Stimulated activated naive CD8-positive, alpha-beta T cell treated with anti-CD3 and anti-CD28 coated beads, Interleukin-15, amount 100 ng/mL, for 72 hours (primary cell): ENCODE measurements at places on chromosomes 13 and 19.
A peak's percentile ranks its signal among the peaks of the same experiment; 100 is the strongest.

DNA sequence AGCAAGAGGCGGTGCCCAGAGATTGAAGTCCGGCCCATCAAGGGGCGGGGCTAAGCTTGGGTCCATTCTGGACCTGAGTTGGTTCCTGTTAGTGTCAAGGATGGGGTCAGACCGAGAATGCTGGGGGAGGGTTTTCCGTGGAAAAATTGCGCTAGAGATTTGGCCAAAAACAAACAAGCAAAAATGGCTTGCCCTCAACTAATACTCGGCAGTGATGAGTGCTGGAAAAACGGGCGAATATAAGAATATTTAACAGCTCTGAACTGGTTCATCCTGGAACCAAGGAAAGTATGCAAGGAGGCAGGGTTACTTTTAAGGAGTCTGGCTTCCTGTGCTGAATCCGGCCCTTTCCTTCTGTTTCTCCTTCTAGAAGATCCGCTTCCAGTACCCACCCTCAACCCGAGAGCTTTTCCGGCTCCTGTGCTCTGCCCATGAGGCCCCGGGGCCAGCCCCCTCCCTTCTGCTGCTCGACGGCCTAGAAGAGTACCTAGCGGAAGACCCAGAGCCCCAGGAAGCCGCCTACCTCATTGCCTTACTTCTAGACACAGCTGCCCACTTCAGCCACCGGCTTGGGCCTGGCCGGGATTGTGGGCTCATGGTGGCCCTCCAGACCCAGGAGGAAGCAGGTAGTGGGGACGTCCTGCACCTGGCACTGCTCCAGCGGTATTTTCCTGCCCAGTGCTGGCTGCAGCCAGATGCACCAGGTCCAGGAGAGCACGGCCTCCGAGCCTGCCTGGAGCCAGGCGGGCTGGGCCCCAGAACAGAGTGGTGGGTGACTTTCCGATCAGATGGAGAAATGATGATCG is 880 bp downstream of the SWSAP1 start:
- DNase-seq = peak; percentile 70

DNA sequence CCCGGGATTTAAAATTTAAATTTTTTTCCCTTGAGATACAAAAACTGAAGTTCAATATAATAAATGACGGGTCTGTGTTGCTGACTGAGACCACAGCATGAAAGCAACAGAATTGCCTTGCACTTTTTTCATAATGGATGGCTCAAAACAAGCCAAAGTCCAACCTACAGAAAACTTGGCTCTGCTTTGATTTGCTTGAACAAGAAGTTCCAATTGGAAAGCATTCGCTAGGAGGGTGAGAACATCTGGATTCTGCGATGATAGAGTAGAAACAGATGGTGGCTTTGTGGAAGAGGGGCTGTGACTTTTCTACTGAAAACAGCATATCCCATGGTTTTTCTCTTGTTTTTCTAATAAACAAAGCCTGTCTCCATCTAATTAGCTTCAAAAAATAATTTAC is 46.4 kb downstream of the THSD1 start:
- no peak for DNase-seq

GRCh38 chr13:46345866-46346265 is 41.2 kb downstream of the RUBCNL start:
- DNase-seq = no peak

DNA sequence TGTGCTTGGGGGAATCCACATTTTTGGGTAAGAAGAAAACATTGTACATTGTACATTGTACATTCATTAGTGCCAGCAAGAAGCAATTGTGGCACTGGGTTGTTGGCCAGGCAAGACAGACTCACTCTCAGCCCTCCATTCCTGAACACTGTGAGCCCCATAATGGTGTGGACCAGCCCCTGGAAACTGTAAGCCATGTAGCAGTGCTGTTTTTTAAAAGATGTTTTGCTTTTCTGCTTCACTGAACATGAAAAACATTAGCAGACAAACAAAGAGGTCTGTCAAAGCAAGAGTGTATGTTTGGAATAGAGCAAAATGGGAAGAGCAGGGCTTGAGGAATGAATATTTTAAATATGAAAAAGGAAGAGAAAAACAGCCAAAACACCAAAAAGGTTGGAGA is 39.1 kb upstream of the IL17D start:
- no peak for DNase-seq

GRCh38 chr13:46908501-46908900 is 11.6 kb upstream of the HTR2A start:
- DNase-seq = no peak

DNA sequence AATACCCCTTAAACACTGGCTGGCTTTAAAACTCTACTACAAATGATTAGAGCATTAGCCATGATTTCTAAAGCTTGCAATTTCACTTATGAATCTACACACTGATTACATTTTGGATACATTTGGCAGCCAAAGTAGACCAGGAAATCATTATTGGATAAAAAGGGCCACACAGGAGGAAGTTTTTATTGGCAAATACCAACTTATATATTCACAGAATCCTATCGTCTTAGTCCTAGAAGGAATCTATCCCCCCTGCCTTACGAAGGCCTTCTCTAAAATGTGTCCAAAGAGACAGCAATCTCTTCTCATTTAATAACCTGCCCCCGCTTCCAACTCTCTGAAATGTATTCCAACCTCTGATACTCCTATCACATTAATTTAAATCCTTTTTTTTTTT is 52.5 kb downstream of the KLF5 start:
- no peak for DNase-seq

GRCh38 chr13:24984134-24984533 is 111.8 kb upstream of the PABPC3 start:
- DNase-seq = no peak

DNA sequence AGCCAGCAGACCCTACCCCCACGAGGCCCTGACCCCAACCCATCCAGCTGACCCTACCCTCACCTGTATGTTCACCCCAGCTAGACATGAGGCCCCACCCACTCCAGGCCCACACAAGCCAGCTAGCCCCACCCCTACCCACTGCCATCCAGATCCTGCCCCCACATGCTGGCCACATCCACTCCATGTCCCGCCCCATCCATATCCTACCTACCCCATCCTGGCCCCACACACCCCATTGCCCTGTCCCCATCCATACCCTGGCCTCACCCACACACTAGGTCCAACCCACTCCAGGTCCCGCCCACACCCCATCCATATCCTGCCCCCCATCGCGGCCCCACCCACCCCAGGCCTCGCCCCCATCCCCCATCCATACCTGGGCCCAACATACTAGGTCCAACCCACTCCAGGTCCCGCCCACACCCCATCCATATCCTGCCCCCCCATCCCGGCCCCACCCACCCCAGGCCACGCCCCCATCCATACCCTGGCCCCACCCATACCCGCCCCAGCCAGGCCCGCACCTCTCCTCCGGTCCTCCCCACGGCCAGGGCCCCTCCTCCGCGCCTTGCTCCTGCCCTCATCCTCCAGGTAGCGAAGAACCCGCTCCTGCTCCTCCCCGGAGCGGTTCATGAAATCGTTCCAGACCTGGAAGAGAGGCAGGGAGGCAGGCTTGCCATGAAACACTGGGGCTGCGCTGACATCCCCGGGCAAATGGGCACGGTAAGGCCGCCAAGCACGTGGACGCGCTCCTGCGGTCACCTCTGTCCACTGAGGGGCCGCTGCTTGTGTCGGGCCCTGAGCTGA is 7.2 kb downstream of the RNU6-9 start:
- DNase-seq = no peak

DNA sequence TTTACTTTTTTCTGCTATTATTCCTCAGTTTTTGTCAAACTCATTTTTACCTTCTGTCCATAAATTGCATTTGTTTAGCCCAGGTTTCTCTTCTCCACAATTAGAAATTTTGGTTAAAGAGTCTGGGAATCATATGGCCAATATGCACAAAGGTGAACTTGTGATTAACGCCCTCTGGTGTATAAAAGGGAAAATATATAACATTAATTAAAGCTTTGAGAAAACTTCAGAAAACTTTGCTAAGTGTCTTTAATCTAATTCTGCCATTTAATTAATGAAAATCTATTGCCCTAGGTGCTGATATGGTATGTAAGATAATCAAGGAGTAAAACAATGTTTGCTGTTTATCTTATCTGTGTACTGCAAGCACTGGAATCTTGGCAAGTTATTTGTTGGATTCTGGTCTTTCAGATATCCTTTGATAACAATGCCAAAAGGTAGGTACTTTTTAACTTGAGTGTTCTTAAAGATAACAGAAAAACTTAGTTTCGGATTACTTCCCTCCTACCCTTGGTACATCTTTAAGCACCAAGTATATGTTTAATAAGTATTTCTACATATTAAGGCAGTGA is 402.6 kb downstream of the SUCLA2 start:
- no peak for DNase-seq
